Urothelium cell line (cell line): ENCODE measurements at places on chromosomes 5 and 9.
A peak's percentile ranks its signal among the peaks of the same experiment; 100 is the strongest.

- DNase-seq, result peak; percentile 66
Measured at GRCh38 chr5:67160985-67161384, 35.6 kb downstream of the CD180 start.

DNA sequence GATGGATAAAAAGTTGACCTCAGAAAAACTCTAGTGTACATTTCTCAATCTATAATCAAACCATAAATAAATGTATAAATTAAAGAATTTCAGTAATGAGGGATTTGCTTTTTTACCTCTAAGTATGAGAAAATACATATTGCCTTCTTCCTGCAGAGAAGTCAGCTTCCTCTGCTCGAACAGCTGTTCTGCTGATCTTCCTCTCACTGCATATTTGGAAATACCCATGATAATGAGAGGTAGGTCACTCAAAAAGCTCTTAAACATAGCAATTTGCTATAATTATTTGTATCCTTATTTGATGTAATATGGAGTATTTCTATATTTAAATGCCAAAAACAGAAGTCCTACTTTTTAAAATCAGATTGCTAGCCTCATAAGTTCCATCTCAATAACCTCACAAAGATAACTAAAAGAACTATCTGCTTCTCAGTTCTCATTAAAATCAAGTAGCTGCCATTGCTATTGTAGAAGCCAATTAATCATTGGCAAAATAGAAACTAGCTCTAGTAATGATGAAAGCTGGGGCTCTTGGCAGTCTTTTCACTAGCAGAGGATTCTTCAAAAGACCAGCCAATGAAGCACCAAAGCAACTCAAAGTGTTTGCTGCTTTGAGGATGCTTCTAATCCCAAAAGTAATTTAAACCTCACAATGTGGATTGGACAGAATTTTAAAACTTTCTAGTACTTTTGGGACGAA is 35.7 kb upstream of the OR13D1 start:
- DNase-seq, result no peak

DNA sequence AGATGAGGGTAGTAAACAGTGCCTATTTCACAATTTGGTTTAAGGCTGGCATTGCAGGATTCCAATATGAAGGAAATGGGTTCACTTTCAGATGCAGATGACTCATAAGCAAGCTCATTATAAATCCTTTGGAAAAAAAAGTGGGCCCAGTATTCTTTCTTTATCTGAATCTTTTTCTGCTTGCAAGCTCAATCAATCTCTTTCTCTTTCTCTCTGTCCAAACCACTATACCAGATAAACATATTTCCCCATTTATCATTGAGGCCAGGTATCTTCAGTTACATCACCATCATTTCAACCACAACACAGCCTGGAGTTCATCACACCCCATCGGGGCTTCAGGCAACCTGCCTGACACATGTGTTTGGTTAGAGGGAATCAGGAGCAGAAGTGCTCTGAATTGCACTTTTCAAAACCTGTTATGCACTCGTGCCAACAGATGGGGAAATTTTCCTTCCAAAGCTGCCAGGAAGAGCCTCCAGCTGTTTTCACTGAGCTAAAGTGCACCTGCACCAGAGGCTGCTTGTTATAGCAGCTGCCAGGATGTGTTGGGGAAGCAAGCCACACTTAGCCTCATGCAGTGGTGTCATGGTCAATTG is 30.0 kb upstream of the MAMDC2 start:
- no peak for DNase-seq

GRCh38 chr9:121682201-121682600 is 30.8 kb downstream of the DAB2IP start:
- no peak for DNase-seq

DNA sequence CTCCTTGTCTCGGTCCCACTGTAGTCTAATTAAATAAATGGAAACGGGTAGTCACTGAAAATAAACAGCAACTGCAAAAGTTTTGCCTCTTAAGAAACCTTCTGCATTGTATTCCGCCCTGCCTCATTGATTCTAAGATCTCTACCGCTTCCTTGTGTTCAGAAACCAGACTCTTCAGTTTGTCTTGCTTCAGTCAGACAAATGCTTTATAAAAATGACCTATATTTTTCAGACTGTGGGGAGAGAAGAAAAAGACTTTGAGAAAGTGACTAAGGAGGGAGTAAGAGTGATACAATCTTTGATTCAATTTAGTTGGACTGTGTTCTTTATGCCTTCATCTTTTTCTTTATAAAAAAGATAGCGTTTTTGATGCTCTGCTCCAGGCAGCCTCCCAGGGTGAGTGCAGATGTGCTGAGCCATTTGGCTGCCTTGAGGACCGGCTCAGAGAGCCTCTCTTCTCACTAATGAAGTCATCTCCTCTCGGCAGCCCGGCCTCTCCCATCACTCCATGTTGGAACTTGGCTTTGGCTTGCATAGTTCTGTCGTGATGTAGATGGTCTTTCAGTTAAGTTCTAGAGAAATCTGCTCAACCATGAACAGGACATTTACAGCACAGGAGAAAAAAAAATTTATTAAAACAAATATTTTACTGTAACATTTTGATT is 4.0 kb upstream of the VCAN start:
- DNase-seq, result no peak

DNA sequence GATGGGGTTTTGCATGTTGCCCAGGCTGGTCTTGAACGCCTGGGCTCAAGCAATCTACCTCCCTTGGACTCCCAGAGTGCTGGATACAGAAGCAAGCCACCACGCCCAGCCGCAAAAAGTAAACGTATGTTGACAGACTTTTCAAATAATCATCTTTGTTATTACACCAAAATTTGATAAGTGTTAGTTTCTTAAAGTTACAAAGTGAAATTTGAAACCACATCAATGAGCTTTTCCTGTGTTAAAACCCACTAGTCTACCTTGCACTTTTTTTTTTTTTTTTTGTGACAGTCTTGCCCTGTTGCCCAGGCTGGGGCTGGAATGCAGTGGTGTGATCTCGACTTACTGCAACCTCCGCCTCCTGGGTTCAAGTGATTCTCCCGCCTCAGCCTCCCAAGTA is 29.9 kb downstream of the SPACA9 start:
- no peak for DNase-seq

GRCh38 chr9:34536685-34537084 is 13.9 kb upstream of the ENHO start:
- no peak for DNase-seq

DNA sequence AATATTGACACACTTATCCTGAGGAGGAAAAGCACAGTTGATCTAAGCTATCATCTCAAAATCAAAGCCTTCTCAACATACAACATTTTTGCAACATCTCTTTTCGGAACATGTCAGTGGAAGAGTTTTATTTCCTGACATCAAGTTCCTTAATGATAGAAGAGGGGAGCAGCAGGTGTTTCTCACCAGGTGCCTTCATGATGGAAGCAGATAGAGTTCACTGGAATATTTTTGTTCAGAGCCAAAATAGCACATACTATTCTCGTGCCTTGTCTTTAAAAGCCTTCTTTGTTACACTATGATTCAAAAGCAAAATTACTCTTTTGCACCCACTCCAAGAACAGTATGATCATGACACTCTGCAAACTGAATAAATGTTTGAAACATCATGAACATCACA is 176.9 kb upstream of the CCNG1 start:
- DNase-seq, result no peak

GRCh38 chr5:178542455-178542854 is 47.7 kb downstream of the COL23A1 start:
- DNase-seq, result no peak

DNA sequence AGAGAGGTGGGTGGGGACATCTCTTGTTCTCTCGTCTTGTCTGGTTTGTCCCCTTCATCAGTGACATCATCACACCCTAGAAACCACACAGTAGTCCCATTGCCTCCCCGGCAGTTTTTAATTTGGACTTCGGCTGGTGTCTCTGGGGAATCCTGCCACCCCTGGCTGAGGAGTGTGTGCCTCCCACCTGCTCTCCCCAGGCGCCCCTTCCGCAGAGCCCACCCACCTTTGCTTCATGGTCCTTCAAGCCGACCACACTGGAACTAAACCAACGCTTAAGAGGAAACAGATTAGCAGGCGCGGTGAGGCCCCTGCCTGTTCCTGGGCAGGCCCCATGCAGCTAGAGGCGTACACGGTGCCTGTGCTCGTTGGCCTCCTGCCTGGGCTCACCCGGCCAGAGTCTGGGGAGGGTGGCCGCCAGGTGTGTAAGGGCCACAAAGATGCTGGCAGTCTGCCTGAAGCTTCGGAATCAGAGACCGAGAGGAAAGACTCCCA is 107.6 kb upstream of the SPRY4 start:
- DNase-seq, result no peak

- DNase-seq, result no peak
Measured at GRCh38 chr5:35303152-35303551, 72.9 kb upstream of the PRLR start.

DNA sequence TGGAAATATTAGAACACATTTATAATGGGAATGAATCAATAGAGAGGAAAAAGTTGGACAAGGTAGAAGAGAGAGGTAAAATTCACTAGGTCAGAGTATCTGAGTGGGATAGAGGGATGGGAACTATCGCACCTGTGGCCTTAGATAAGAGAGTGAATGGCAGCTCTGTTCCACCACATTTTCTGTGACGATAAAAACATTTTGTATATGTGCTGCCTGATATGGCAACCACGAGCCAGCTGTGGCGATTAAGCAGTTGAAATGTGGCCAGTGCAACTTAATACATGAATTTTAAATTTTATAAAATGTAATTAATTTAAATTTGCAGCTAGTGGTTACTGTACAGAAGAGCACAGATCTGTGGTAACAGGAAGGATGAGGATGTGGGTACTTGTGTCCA is 46.7 kb downstream of the ZNF354A start:
- no peak for DNase-seq

DNA sequence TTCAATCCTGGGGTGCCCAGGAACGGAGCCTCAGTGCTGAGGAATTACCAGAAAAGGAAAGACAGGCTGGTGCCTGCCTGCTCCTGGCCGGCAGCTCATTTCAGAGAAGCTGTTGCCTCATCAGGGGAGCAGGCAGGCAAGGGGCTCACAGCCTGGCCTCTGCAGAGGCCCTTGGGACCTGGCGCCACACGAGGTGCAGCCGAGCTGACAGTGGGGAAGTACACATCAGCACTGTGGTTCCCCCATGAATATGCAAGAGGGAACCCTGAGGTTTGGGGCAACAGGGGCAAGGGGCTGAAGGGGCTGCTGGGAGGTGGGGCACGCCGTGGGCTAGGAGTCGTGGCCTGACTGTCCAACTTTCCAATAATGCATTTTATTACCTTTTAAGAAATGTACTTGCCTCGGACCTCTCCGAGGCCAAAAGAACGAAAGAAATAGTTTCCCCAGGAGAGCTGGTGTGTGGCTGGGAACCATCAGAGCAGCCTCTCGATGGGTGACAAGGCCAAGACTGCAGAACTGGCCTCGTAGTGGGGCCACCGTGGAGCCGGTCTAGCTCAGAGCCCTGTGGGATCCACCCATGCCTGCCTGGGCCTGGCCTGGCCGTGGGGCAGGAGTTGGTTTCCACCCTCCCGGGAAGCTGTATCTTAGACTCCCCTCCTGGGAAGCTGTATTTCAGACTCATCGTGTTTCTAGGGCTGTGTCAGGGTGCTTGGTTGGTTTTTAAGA is 198.6 kb downstream of the PAX5 start:
- no peak for DNase-seq

DNA sequence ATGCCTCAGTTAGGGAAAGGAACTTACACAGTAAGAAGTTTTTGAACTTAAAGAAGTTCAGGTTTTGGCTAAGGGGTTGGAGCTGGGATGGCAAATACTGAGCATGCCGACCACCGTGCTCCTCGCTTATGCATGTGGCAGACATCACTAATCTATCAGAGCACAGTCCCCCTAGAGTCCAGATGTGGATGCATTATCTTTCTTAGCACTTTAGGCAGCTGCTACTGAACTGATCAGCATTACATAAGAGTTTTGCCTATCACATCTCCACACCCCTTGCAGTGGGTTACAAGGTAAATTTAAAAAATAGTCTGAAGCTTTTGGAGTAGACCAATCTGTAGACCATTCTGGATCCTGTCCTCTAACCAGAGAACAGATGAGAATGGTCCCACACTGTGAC is 22.4 kb downstream of the MACIR start:
- no peak for DNase-seq

- DNase-seq, result no peak
Measured at GRCh38 chr9:89929315-89929672, 324.5 kb downstream of the GADD45G start.

DNA sequence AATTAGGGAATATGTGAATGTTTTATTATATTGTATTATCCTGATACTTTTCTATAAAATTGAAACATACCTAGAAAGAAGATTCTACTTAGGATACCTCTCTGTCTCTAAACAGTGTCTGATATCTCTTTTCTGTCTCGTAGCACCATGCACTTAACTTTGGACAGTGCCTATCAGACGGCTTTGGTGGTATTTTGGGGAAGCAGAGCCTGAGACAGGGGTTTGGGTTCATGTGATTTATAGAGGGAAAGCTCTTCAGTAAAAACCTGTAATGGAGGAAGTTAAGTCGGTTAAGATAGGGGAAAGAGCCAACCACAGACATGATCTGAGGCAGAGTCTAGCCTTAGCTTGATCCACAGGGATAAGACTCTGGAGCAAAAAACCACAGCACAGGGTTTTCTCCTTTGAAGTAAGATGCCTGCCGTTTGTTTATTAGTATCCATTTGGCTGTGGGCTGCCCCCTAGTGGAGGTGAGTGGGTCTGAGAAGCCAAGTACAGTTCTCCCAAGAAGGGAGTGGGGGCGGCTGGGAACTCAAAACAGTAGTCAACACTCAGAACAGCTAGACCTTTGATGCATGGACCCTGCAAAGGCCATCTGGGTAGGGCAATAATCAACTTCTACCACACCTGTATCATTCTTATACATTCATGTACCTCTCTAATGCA is 141.2 kb upstream of the ASTN2 start:
- peak; percentile 52 for DNase-seq

DNA sequence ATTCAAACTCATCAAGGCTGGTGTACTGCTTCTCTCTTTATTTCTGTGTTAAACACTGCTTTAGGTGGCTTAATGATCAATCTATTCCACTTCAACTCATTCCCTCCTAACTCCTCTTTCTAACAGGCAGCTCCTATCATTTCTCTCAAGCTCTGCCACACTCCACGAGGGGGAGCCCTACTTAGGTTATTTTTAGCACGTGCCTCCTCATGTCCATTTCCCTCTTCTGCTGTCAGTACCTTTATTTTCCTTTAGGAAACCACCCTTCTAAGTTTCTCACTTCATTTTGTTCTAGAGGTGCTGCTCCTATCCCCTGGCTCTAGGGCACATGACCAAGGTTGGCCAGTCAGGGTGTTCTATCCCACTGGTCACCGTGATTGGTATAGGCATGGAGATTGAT is 6.7 kb upstream of the BRINP1 start:
- peak; percentile 7 for DNase-seq

- DNase-seq, result no peak
Measured at GRCh38 chr9:20125727-20126126, 336.9 kb upstream of the SLC24A2 start.

GRCh38 chr9:113755433-113755832 is 120.7 kb upstream of the ZNF618 start:
- no peak for DNase-seq

DNA sequence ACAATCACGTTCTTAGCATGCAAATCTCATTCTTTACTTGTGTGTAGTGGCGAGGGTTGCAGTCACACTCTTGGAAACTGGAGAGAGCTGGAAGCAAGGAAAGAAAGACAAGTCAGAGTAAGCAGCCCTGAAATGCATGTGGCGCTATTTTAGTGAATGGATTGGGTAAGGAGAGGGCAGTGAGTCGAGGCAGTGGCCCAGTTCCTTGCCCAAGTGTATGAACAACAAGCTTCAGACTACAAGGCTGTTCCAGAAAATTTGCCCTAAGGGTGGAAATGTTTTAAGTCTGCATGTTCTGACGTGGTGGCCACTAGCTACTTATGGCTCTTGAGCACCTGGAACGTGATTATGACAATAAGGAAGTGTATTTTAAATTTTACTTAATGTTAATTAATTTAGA is 59.4 kb upstream of the PTPN3 start:
- no peak for DNase-seq

- no peak for DNase-seq
Measured at GRCh38 chr5:179230061-179230461, 115.2 kb downstream of the ADAMTS2 start.
